ENCODE measurements at places on chromosomes 4 and X. TPM values are rescaled to one million over a fixed set of nuclear protein-coding genes. Genes with fewer than 3 reads are reported as not detected.

The TCEAL8 gene
- 30.3 TPM for total RNA-seq

The HMX1 gene
- 0.10 TPM for total RNA-seq

The FAT1 gene
- total RNA-seq: 125 TPM

The VEGFC gene
- 7.8 TPM for total RNA-seq

The PLS3 gene
- total RNA-seq: 174 TPM

The SSX1 gene
- total RNA-seq: not detected

The CCDC158 gene
- total RNA-seq: not detected

The CT45A2 gene
- not detected for total RNA-seq

The MAGEA1 gene
- 0.12 TPM for total RNA-seq

The CLDN2 gene
- total RNA-seq: 5.7 TPM

The XK gene
- total RNA-seq: 0.45 TPM

The VSIG4 gene
- total RNA-seq: not detected

The C4orf36 gene
- total RNA-seq: 1.6 TPM

The RAB39B gene
- total RNA-seq: 0.80 TPM

Data from A549 treated with AZD2906 at 1 μM for 4 hours (cell line).